ENCODE measurements at places on chromosomes 2 and 18.
A peak's percentile ranks its signal among the peaks of the same experiment; 100 is the strongest.

DNA sequence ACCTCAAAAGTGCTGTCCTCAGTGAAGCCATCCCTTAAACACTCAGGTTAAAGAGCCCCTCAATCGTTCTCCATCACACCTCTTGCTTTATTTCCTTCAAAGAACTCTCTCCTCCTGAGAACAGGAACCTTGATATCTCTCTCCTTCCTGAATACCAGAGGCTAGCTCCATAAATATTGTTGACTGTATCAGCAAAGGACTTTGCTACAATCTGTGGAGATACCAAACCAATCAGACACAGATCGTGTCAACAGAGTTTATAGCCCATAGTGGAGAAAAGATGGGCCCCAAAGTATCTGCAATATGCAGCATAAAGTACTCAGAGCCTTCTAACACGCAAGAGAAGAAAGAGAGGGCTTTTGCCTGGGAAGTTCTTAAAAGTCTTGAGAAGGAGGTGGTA is 36.4 kb downstream of the PLEKHM3 start:
- DNase-seq = no peak

- DNase-seq = peak; percentile 33
These were observed 9.9 kb downstream of the SH2D6 start for GRCh38 chr2:85428343-85428881.

GRCh38 chr2:40039549-40039948 is 260.5 kb upstream of the THUMPD2 start:
- DNase-seq = peak; percentile 40

GRCh38 chr2:96601382-96602292 is 36.5 kb downstream of the KANSL3 start:
- DNase-seq = no peak

- no peak for DNase-seq
These were observed 162.2 kb downstream of the PRPF40A start for GRCh38 chr2:152555048-152555447.

DNA sequence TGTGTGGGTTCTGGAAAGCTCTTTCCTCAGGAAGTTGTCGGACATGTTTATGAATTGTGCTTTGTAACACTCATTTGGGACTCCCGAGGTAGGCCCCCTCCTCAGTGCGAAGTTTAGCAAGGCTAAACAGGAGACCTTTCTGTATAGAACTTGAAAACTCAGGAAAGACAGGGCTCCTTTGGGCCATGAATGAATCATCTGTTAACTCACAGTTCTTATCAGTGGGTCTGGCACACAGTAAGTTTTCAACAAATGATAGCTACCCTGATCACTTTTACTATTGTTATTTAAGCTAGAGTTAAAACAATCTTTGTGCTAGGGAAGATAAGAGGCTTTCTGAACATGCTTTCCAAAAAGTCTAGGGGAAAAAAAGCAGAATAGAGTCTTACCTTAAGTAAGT is 430.5 kb upstream of the ETAA1 start:
- DNase-seq = no peak

DNA sequence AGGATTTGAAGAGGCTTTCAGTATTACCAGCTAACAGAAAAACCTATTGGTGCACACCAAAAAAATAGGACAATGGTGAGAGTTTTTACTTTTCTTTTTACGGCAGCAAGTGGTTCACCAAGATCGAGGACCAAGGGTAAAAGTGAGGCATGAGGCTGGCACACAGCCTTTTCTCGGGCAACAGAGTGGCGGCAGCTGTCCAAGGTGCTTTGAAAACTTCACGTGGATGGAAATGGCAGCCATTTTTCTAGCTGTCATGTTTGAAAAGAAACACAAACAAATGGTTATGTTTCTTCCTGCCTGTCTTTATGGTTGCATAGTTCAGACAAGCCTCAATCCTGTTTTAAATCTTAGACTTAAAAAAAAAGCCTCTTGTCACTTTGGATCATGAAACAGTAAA is 812.5 kb upstream of the CHAC2 start:
- no peak for DNase-seq

DNA sequence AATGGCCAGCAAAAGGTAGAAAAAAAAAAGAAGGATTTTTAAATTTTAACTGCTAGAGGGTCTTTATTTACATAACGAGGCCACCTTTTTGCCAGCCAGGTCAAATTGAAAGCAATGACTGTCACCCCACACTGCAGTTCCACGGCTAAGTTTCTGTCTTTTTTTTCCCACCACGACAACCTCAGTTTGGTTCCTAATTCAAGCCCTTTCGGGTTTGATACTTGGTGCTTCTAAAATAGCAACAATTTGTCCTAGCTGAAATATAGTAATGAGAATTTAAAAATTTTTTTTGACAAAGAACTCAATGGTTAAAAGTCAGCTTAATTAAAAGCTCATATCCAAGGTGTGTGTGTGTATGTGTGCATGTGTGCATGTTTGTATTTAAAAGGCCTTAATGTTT is 16.4 kb upstream of the NMS start:
- DNase-seq = no peak

- peak; percentile 45 for DNase-seq
These were observed 91.8 kb downstream of the MTCL1 start for GRCh38 chr18:8797206-8797605.

- DNase-seq = peak; percentile 61
These were observed 481.6 kb upstream of the ACVR2A start for GRCh38 chr2:147363181-147363580.

GRCh38 chr2:222477962-222478608 is 53.7 kb downstream of the SGPP2 start:
- no peak for DNase-seq

DNA sequence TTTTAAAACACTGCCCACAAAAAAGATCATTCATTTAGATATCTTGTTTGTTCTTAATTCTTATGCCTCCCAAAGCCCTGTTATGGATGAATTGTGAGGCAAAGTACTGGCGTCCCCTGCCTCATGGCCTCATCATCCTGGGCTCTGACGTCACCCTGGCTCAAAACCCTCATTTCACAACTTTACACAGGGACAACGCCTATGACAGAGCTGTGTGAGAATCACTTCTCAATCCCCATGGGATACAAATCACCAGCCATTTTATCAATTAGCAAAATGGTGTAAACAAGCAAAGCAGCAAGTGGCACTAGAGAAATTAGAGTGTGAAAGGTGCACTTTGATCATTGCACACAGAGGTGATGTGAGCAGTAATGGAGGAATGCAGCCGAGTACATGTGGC is 16.6 kb downstream of the FHOD3 start:
- no peak for DNase-seq

- no peak for DNase-seq
These were observed 42.5 kb downstream of the ZNF519 start for GRCh38 chr18:14089781-14090180.

Measured in renal cortical epithelial cell (primary cell).